Smooth muscle cell of the pulmonary artery (primary cell): ENCODE measurements at places on chromosomes 16 and 17. TPM values are rescaled to one million over a fixed set of nuclear protein-coding genes. Genes with fewer than 3 reads are reported as not detected.

Gene CYBC1
- 71.9 and 77.3 TPM in 2 replicates for total RNA-seq

Gene TEX19
- total RNA-seq = 0.07 TPM in 1 of 2 replicates, not detected in the other

Gene HS3ST3B1
- total RNA-seq = 0.23 and 0.46 TPM in 2 replicates

Gene SLC9A5
- total RNA-seq = 3.4 and 4.2 TPM in 2 replicates

Gene SMTNL2
- total RNA-seq = 0.72 TPM in 1 of 2 replicates, not detected in the other
